ENCODE measurements at places on chromosomes 3 and 15.

GRCh38 chr3:80190051-80190450 is 422.3 kb upstream of the ROBO1 start:
- peak; percentile 1 for DNase-seq

DNA sequence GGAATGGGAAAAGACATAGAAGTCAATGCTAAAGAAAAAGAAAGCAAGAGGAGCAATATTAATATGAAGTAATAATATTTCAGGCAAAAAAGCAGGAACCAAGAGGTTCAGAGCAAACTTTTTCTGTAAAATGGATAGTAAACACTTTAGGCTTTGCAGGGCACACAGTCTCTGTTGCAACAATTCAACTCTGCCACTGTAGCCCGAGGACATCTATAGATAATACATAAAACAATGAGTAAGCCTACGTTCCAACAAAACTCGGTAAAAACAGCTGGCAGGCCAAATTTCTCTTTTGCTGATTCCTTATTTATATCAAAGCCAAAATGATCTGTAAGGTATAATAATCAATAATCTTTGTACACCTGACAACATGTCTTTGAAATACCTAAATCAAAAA is 56.8 kb downstream of the SMAD6 start:
- DNase-seq: no peak

- no peak for DNase-seq
Observed at GRCh38 chr15:94229591-94230369, 1.6 kb upstream of the MCTP2 start.

DNA sequence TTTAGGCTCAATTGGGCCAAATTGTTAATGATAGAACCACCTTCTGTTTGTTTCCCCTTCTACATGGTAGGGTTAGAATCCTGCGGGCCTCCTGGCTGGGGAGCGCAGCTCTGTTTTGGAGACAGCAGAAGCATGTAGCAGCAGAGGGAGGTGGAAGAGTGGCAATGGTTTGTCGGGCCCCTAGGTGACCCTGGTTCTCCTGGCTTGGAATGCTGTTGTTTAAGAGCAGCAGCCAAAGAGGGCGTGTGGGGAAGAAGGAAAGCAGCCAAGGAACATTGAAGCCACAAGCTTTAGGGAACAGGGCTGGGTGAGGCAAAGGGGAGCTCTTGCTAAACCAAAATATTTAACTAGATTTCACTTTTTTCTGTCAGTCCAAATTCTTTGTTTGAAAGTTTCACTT is 213.7 kb upstream of the NR2E3 start:
- DNase-seq: peak; percentile 51

DNA sequence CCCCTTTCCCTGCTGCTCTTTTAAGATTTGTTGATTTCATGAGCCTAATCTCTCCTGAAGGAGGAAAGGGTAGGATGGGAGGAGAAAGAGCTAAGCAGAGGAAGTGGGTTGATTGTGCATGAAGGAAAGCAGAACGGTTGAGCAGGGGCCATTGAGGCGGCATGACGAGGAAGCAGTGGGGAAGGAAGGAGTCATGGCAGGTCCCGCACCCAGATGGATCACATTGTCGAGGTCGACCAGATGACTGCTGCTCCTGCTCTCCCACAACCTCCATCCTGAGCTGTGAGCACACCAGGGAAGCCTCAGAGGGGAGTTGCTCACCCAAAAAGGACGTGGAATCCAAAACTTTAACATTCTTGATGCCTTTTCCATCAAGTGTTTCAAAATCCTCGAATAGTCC is 42.8 kb downstream of the ABTB1 start:
- no peak for DNase-seq

DNA sequence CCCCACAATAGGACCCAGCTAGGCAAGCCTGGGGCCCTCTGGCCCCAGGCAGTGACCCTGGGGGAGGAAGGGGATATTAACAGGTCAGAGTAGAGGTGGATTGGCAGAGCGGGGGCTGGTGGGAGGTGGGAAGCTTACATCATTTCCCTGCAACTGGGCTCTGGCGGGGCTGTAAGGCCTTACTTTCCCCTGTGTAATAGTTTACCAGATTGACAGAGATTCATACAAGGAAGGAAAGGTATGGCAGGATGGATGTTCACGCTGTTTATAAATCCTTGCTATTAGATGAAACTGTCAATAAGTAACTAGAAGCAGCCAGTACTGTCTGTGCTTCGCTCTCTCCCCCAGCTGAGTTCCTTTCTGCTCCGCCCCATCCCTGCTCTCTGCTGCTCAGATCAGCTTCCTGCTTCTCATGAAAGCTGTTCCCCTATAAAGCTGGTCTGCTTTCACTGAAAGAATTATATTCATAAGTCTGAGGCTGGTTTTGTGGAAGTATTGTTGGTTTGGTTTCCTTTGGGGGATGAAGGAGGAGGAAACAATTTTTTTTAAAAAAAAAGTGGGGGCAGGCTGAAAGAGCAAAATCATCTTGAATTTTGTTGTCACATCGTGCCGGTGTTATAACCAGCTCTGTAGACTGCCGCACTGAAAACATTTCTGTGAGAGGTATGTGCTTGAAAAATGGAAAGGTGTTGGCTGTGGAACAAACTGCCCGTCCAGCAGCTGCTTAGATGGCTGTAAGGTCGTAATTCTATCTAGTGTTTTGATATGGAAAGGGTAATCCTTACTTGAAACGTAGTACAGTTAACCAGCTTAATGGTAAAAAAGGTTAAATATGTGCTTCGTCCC is 76.4 kb downstream of the BBX start:
- DNase-seq: peak; percentile 52

DNA sequence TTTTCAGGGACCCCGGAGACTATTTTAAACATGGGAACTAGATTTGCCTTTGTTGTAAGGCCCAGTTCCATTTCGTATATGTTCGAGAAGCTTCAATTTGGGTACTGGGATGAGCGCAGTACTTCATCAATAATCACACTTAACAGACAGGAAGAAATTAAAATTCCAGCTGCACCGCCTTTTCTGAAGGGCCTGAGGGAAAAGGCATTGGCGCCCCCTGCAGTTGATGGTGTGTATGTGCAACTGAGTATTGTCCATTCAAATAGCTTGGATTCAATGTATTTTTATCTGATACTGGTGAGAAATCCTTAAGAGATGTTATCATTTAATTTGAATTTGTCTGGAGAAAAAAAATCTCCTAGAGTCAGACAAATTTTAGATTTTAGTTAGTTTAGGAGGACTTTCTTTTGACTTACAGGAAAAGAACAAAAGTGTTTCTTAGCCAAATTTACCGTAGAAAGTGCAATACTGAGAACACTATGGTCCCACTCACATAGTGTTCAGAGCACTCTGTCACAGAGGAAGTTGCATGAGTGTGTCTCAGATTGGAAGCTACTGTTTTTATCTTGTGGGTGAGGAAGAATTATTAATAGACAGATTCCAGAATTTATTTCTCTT is 5.4 kb upstream of the ALDH1A2 start:
- peak; percentile 68 for DNase-seq
